ENCODE measurements at places on chromosomes 5 and 9.
A peak's percentile ranks its signal among the peaks of the same experiment; 100 is the strongest.

- no peak for DNase-seq
These were observed 42.7 kb downstream of the GADD45G start for GRCh38 chr9:89647366-89648128.

GRCh38 chr9:78297672-78297961 lies 692 bp downstream of the PSAT1 start:
- no peak for DNase-seq

GRCh38 chr9:125984461-125984860 lies 237.3 kb downstream of the PBX3 start:
- no peak for DNase-seq

- DNase-seq = peak; percentile 58
These were observed 79.4 kb downstream of the ESM1 start for GRCh38 chr5:54905942-54906537.

DNA sequence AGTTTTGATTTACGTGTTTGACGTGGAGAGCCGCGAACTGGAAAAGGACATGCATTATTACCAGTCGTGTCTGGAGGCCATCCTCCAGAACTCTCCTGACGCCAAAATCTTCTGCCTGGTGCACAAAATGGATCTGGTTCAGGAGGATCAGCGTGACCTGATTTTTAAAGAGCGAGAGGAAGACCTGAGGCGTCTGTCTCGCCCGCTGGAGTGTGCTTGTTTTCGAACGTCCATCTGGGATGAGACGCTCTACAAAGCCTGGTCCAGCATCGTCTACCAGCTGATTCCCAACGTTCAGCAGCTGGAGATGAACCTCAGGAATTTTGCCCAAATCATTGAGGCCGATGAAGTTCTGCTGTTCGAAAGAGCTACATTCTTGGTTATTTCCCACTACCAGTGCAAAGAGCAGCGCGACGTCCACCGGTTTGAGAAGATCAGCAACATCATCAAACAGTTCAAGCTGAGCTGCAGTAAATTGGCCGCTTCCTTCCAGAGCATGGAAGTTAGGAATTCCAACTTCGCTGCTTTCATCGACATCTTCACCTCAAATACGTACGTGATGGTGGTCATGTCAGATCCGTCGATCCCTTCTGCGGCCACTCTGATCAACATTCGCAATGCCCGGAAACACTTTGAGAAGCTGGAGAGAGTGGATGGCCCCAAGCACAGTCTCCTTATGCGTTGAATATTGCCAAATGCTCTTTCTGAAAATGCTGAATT lies 850 bp downstream of the RRAGA start:
- DNase-seq = no peak

DNA sequence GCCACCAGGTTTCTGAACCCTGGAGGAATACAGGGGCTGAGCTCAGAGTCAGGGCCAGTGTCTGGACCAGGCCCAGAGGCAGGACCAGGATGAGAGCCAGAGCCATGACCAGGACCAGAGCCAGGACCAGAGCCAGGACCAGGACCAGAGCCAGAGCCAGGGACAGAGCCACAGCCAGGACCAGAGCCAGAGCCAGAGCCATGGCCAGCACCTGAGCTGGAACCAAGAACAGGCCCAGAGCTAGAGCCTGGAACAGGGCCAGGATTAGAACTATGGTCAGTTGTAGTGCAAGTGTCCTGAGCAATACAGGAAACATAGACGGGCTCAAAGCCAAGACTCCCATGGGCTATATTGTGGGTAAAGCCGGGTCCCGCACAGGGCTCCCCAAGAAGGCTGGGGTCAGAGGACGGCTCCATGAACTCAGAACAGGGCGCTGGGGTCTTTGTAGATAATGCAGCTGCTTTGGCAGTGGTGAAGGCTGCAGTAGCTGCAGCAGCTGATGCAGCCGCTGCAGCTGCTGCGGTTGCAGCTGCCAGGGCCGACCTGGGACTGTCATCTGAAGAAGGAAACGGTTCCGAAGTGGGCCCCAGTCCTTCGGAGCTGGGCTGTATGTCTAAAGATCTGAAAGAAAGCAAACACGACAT lies 559 bp downstream of the SPAG8 start:
- no peak for DNase-seq

DNA sequence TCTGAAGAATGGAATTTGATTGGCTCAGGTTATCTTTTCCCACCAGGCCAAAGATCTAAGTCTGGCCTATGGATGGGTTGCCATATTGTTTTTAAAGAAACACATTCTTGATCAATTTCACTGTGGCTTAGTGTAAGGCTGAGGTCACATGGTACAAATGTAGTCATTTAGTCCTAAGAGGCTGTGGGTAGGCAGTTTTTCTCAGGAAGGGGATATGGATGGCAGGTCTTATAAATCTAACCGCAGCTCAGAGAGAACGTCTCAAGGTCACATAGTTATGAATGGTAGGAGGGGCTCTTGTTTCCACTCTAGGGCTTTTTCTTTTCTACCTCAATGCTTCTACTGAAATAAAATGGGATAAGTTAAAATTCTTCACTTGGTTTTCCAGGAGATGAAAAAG lies 128.6 kb upstream of the ACTBL2 start:
- no peak for DNase-seq

DNA sequence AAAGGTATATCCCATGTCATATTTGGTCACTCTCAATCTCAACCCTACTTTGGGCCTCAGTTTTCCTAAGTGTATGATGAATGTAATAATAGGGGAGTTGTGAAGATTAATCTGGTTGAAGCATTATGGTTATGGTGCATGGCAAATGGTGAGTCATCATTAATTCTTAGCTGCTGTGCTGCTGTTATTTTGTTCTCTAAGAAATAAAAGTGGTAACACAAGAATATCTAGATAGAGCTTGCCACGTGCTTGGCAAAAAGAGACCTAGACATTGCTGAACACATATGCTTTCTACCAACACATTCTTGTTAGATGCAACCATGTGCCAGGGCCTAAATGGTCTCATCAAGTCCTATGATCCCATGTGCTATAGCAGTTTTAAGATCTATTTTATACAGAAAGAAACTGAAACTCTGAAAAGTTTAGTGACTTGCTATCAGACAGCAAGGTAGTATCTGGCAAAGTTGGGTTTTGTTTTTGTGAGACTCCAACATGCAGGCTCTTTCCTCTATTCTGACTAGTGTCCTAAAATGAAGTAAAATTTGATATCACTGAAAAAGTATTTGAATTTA lies 699.9 kb upstream of the MEF2C start:
- DNase-seq = no peak

DNA sequence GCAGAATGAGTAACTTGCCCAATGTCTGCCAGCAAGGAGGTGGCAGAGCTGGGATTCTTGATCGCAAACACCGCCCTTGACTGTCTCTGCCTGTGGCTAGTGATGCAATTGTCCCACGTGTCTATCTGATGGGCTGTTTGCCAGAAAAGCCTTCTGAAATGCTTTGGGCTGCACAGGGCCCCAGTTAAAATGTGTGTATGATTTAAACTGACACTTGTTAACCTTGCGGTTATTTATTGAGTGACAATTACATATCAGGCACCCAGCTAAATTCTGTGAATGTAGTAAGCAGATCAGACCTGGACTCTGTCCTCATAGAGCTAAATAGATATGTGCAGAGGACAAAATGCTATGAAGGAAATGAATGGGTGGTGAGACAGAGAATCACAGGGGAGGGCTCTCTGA lies 11.6 kb upstream of the IL12B start:
- DNase-seq = peak; percentile 41

DNA sequence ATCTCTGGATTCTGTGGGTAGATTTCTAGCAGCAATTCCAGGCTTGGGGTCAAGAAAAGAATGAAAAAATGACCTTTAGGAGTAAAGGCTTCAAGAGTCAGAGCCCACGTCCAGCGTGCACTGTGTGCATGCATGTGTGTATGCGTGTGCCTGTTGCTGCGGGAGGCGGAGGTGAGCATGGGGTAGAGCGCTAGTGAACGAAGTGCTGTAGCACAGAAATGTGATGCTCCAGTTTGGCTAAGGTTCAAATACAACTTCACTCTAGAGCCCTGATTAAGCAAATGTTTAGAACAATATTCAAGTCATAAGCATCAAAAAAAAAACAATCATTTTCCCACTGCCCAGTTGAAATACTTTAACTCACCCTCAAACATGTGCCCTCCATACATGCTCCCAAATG lies 403.9 kb downstream of the ZNF608 start:
- no peak for DNase-seq

DNA sequence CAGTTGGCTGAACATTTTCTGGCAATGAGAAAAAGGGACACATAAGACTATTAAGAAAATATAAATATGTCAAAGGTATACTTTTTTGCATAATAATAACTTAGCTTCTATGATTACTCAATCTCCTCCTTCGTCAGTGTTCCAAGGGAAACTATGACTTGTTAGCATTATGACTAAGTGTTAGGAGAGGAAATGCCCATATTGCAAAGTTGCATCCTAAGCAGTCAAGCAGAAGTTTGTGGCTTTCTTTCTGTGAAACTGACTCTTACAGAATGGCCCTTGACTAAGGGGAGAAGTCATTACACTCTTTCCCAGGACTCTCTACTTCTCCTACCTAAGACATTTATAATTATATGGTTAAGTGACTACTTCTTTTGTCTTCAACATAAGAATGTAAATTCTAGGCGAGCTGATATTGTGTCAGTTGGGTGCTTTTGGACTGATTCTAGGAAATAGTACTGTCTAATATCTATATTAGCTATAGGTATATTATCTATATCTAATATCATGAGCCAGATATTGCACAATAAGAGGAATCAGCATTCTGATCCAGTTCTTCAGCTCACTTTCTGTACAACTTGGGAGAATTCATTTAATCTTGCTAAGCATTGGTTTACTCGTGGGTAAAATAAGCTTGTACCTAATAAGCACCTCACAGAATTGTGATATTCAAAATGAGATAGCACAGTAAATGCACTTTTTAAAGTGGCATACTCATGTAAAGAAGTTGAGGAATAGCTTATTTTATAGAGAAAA lies 16.4 kb upstream of the SPINK6 start:
- DNase-seq = no peak

GRCh38 chr5:175689147-175689991 lies 31.5 kb downstream of the HRH2 start:
- DNase-seq = no peak

GRCh38 chr5:135999406-136000139 lies 29.2 kb upstream of the TGFBI start:
- no peak for DNase-seq

DNA sequence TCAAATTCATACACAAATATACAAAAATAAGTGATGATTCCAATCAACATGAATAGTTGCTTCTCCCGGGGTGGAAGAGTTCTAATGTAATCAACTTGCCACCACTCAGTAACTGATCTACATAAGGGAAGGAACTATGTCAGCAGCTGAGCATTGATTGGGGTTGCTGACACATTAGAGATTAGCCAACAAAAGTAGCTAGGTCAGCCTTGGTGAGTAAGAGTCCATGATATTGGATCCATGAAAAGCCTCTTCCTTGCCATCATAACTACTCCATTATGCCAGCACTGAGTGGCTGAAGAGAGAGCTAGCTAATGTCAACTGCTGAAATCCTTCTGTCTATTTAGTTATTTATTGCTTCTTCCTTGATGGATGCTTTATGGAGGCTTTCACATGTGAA lies 309.8 kb downstream of the NFIB start:
- no peak for DNase-seq

DNA sequence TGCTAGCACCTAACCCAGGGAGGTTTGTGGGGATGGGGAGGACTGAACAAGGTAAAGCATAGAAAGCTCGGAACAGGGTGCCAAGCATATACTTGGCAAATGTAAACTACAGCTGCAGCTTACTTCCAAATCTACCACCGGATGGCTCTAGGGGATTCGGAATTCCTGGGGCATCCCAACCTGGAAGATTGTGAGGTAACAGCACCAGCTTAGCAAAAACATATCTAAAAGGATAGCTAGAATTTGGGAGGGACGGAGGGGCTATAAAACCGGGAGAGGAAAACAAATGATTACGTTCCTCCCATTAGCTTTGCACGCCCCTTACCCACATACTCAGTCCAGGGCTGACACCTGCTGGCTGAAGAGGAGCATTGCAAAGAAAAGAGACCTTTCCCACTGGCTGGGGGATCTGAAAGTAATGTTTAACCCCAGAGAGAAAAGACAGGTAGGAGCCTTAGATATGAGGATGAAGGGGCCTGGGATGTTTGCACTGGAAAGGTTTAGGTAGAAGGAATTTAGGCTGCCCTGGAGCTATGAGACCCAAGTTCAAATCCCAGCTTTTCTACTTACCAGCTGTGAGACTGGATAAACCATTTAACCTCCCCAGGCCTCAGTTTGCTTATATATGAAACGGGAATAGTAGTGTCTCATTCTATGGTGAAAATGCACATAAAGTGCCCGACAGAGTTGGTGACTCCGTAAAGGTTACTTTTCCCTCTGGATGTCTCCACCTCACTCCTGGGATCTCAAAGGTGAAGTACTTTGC lies 73.6 kb downstream of the FAM114A2 start:
- peak; percentile 26 for DNase-seq

- no peak for DNase-seq
These were observed 25.5 kb downstream of the GRAMD2B start for GRCh38 chr5:126448720-126449119.

DNA sequence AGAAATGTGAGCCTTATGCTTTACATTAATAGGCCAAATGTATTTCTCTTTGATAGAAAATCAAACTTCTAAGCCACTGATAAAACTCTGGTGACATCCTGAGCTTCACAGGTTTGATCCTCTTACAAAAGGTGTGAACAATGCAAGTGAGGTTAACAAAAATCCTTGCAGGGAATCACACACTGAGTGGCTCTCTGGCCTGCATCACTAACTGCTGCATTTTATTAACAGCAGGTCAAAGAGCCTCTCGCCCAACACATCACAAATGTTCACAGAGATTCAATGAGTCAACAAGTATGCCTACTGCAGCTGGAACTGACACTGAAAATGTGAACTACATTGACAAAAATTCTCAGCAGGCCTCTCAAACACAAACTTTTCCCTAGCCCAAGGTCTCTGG lies 122.3 kb downstream of the SEMA5A start:
- no peak for DNase-seq

DNA sequence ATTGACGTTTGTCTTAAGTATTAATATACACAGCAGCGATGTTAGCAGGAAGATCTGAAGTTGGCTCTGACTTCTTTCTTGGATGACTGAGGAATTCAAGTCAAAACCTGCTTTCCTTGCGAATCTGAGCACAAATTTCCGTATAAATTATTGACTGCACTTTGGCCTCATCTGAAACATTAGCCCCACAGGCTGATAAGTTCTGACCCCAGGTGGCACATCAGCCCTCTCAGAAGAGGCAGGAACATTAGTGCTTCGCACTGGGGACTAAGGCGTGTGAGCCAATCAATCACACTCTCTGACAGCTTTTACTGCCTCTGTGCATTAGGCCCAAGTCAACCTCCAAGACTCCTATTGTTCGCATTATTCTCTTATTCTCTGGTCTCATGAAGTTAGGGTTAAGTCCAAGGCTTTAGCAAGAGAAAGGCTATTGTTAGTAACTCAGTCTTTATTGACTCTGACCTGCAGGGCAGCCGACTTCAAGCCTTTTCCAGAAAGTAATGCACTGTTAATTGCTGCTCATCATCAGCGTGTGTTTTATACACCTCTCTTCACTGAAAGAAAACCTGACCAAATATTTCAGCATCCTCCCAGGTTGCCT lies 84.2 kb downstream of the ZNF608 start:
- DNase-seq = no peak
